ENCODE measurements at places on chromosomes 2 and 18.

GRCh38 chr2:160376576-160376975 lies 117.0 kb downstream of the RBMS1 start:
- DNase-seq = no peak

GRCh38 chr2:10777842-10778723 lies 34.5 kb downstream of the PDIA6 start:
- no peak for DNase-seq

GRCh38 chr2:67130531-67131256 lies 266.4 kb upstream of the ETAA1 start:
- DNase-seq = peak; percentile 46

DNA sequence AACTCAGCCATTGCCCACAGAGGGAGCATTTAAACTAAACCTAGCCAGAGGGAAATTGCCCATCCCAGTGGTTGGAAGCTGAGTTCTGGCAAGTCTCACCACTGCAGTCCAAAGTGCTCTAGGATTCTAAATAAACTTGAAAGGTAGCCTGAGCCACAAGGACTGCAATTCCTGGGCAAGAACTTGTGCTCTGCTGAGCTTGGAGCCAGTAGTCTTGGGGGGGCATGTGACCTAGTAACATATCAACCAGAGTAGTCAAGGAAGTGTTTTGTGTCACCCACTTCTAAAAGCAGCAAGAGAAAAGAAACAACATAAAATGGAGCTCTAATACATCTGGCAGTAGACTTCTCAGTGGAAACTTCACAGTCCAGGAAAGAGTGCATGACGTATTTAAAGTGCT lies 167.0 kb downstream of the PTH2R start:
- no peak for DNase-seq

GRCh38 chr2:217383620-217384019 lies 523.8 kb upstream of the TNP1 start:
- no peak for DNase-seq

GRCh38 chr2:163077241-163077640 lies 238.7 kb upstream of the KCNH7 start:
- no peak for DNase-seq

DNA sequence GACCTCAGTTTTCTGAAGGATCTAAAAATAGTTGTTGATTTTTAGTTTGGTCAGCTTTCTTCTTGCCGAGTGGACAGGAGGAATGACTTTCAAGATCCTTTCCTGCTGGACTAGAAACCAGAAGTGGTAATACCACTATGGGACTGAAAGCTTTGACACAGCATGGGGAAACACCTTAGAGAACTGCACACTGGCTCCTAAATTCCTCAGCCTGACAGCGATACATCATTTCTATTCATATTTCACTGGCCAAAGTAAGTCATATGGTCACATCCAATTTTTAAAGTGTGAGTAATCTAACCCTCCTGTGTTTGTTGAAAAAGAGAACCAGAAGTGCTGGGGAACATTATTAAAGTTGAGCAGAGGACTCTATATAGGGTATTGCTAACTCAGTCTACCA lies 244.7 kb upstream of the MMADHC start:
- DNase-seq = peak; percentile 17

DNA sequence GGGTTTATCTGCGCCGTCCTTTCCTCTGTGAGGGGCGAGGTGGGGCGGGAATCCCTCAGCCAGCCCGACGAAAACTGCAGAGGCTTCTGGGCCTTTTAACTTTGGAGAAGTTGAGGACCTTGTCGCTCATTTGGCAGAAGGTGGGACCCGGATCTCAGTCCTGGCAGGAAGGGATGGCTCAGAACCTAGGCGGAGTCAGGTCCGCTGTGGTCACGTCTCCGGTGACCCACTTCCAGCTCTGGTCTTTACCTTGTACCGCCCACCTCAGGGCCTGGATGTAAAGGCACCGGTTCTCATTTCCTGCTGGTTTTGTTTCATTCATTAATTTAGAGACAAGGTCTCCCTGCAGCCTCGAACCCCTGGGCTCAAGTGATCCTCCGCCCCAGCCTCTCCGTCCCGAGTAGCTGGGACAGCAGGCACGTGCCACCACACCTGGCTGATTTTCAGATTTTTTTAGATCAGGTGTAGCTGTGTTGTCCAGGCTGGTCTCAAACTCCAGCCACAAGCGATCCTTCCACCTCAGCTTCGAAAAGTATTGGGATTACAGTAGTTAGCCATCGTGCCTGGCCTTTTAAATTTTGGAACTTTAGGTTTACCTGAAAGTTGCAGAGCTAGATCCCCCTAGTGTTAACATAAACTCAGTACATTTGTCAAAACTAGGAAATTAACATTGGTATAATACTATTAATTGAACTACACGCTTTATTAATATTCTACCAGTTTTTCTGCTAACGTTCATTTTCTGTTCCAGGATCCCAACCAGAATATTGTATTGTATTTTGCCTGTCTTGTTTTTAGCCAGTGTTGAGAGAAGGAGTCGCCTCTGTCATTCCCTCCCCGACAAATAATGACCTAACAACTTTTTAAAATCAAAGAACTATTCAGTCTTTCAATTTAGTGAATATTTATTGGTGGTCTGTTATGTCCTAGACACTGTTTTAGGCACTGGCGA lies 852 bp downstream of the POLI start:
- DNase-seq = peak; percentile 68

DNA sequence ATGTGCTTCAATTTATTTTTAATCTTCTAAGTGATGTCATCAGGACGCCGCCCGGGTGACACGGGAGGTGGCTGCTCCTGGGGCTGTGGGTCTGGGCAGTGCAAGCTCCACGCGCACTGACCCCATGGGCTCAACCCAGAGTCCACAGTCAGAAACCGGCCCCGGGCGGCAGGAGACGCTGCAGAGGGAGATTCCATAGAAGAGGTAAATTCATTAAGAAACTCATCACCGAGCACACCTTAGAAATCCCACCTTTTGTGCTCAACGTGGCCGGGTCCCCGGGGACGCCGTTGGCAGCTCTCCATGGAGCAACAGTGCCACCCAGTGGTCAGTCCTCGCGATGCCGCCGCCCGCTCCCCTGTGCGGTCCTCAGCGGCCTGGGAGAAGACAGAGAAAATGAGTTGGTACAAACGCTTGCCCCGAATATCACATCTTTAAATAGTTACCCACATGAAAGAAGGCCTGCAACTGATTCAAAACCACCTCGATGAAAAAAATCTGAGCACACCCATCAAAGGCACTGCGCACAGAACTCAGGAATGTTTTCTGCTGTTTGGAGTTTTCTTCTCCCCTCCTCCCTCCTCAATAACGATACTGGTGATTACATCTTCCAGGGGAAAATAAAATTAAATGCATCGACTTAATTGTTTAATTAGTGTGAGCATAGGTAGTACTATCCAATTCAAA lies 92.6 kb downstream of the CMPK2 start:
- peak; percentile 62 for DNase-seq

DNA sequence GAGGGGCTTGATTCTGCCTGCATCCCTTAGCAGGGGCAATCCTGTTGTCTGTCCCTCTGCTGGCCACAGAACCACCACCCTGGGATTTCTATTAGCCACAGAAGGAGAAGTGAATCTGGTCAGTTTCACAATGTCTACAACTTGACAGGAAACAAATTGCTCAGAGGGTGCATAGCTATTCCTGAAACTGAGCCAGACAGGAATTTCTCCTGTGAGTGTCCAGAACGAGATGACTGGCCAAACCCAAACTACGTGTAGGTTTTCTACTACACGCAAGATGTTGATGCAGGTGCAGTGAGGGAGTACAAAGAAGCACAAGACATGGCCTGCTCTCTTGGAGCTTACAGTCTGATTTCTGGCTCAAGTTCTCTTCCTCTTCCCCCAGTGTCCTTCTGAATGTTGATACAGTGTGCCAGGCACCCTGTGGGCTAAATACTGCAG lies 201.9 kb downstream of the CLIP4 start:
- peak; percentile 15 for DNase-seq

- DNase-seq = peak; percentile 66
These were observed 34.2 kb downstream of the IMPA2 start for GRCh38 chr18:12015416-12016062.

- DNase-seq = no peak
These were observed 17.6 kb downstream of the SLC39A10 start for GRCh38 chr2:195674491-195675221.

DNA sequence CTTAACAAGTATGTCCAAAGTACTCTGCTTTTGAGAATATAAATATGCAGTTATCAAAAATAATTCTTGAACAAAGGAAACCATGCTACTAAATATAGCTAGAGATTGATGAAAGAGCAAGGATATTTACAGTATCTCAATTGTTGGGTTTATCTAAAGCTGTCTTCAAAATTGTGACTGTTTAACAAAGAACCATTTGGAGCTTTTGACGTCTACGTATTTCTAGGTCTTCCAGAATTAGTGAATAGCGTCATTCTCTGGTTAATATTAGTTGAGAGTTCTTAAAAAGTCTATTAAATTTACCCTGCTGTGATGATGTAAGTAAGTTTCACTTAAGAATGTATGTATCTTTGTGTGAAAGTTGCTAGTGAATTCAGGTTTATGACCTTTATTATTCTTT lies 223.1 kb upstream of the SIX3 start:
- no peak for DNase-seq

DNA sequence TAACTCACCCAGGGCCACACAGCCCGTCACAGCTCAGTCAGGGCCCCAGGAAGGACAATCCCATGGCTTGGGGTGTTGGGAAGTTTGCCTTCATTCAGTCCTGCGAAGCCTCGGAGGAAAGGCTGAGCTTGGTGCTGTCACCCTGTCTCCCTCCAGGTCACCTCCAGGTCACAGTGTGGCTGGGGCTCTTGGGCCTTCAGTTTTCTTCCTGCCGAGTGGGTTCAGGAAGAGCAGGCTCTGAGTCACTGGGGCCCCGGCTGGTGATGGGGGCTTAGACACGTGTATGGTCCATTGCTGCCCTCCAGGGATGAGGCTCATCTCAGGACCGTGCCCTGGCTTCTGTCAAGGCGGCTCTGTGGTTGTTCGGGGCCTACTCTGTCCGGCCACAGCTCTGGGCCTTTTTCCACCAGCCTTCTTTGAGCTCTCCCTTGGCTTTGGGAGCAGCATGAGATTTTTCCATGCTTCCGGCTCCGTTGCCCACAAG lies 118.6 kb downstream of the INHBB start:
- DNase-seq = no peak

DNA sequence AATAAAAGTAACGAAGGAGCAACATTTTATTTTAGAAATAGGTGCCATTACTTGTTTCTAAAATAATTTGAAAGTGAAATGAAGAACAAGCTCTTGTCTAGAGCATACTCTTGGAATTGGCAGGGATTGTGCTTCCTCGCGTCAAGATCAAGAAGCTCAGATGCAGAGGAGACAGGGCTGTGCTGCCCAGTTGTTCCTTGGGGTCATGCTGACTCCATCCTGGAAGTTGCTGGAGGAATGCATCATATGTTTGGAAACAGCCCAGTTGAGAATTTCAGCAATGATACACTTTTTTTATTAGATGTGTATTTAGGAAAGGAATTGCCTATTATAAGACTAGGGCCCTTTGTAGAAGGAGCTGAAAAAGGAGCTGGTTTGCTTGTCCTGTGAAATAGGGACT lies 17.2 kb downstream of the LTBP1 start:
- peak; percentile 52 for DNase-seq

DNA sequence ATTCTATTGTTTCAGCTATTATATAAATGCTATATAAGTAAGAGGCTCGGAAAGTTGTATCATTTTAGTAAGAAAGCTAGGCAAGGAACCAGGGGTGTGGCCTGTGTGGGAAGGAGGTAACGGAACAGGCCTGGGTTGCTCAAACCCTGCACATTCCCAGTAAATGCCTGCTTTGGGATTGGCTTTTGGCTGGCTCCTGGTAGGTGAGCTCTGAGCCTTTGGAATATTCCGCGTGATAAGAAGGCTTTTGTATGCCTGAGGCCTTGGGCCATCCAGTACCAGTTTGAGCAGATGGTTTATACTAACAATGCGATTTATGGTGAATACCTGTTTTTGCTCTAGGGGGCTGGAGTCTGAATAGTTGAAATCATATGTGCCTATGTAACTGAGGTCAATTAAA lies 42.6 kb upstream of the CDH20 start:
- no peak for DNase-seq

DNA sequence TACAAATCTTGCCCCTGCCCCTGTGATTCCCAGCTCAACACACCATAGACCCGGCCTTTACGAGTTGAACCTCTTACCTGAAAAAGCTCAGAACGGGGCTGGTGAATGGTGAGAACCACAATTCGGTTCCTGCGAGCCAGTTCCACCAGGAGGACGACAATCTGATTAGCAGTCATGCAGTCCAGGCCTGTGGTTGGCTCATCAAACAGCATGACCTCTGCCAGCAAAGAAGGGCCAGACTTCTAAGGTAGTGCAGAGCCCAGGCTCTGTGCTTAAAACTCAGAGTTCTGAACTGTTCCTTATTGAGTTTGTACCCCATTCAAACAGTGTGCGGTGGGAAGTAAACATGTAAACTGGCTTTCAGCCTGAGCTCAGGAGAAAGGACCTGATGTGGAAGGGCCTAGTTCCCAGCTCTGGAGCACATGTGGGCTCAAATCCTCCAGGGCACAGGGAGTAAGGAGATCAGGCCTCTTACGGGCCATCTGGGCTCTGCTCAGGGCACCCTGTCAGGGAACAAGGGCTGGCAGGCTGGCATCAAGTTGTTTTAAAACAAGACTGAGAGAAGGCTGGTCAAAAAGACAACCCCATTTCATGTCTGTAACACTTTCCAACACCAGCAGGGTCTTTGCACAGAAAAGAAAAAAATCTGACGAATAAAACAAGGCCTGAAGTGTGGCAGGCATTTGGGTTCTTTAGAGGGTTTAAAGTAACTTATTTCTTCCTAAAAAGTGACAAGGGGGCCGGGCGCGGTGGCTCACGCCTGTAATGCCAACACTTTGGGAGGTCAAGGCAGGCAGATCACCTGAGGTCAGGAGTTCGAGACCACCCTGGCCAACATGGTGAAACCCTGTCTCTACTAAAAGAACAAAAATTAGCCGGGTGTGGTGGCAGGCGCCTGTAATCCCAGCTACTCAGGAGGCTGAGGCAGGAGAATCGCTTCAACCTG lies 12.1 kb downstream of the ABCG5 start:
- no peak for DNase-seq

DNA sequence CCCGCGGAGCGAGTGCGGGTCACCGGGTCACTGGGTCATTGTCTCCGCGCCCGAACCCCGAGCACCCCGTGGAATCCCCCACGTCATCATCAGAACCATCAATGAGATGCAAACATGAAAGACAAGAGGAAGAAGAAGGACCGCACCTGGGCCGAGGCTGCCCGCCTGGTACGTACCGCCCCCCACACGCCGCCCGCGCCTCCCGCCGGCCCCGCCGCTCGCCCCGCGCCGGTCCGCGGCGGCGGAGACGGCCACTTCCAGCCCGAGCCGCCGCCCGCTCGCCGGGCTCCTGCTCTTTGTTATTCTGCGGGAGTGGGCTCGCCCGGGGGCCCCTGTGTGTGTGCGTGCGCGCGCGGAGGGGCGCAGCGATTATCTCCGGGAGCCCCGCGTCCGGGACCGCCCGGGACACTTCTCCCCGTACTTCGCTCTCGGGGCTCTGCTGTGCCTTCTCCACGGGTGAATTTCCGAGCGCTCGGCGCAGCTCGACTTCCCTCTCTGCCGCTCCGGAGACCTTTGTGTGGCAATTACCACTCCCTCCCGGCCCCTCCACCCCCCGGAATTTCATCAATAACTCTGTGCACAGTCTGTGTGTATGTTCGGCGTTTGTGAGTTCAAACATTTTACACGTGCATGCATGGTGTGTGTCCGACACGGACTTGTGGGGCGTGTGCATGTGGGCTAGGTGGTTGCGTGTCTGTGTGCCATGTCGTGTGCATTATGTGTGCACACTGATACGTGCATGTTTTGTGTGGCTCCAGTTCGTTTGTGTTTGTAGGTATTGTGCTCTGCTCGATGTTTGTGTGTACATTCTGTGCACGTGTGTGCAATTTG lies 714 bp downstream of the ASXL3 start:
- no peak for DNase-seq

GRCh38 chr18:9643549-9643948 lies 29.2 kb upstream of the PPP4R1 start:
- peak; percentile 97 for DNase-seq

- no peak for DNase-seq
These were observed 41.6 kb downstream of the CREB1 start for GRCh38 chr2:207571370-207571769.
